Nucleus accumbens (tissue), 56 donors: ENCODE measurements at places on chromosomes 16 and 17.
A peak's percentile ranks its signal among the peaks of the same experiment; 100 is the strongest.

DNA sequence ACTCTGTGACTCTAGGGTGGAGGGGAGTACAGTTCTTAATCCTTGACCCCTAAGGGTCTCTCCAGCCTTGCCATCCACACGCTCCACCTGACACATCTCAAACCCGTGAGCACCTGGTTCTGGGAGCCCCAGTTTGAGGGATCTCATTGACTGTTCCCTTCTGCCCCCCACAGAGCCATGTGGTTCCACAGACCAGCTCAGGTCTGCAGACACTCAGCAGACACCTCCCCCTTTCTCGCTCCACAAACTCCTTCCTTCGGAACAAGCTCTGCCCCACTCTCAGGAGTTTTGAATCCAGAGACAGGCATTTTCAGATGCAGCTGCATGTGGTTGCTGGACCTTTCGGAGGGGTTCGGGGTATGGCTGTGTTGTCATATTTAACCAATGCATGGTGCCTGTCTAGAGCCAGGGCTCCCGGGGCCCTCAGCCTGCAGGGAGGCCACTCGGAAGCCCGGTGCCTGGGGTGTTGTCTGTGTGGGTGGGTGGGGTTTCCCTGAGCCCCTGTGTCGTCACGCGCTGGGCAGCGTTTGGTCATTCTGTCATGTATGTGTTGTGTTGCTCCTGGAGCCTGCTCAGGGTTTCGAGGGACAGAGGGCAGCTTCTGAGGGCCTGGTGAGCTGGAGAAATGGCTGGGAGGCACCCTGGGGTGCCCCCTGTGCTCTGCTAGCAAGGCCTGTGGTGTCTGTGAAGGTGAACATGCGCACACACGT, 99.2 kb upstream of the PLCG2 start:
- no peak for DNase-seq

DNA sequence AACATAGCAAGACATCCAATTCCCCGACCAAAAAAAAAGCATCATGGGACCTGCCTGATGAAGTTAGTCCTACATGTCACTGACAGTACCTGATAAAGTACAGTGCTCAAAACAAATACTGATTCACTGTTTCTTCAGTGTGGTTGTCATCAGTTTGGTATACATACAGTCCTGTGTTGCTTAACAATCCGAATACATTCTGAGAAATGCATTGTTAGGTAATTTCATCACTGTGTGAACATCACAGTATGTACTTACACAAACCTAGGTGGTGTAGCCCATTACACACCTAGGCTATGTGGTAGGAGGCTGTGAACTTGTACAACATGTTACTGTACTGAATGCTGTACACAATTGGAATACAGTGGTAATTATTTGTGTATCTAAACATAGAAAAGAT, 19.0 kb upstream of the FA2H start:
- DNase-seq: no peak

- DNase-seq: no peak
Observed at GRCh38 chr16:79997257-79997656, 396.7 kb upstream of the MAF start.

DNA sequence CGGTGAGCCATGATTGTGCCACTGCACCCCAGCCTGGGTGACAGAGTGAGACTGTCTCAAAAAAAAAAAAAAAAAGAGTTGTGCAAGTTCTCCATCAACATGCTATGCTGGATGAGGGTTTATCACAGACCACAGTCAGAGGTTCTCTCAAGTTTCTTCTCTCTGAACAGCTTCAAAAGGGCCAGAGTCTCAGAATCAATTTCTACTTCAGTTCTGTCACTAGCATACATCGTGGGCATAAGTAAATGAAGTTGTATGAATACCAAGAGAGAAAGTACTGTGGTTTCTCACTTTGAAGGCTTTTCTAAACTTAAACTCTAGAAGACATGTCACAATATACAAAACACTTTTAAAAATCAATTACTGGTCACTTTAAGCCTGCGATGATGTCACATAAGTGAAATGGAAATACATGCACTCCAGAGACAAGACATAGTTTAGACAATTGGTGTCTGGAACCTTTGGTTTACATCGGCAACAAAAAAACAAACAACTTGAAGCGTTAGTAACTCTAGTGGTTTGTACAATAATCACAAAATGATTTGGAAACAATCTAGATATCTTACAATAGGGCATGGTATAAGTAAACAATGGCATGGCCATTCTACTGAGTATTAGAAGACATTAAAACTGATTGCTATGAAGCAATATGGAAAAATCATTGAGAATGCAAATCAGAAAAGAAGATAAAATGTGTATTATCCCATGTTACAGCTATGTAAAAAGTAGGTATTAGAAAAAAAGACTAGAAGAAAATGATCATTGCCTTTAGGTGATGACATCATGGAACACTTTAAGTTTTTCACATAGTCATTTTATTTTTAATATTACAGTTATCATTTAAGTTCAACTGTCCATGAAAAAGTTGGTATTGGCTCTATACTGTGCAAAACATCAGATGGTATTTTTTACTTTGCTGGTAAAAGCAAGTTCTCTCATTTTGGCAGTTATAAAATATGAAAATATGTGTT, 232.3 kb downstream of the ZFHX3 start:
- no peak for DNase-seq

- no peak for DNase-seq
Observed at GRCh38 chr17:34895383-34895782, 65.9 kb downstream of the CCT6B start.

DNA sequence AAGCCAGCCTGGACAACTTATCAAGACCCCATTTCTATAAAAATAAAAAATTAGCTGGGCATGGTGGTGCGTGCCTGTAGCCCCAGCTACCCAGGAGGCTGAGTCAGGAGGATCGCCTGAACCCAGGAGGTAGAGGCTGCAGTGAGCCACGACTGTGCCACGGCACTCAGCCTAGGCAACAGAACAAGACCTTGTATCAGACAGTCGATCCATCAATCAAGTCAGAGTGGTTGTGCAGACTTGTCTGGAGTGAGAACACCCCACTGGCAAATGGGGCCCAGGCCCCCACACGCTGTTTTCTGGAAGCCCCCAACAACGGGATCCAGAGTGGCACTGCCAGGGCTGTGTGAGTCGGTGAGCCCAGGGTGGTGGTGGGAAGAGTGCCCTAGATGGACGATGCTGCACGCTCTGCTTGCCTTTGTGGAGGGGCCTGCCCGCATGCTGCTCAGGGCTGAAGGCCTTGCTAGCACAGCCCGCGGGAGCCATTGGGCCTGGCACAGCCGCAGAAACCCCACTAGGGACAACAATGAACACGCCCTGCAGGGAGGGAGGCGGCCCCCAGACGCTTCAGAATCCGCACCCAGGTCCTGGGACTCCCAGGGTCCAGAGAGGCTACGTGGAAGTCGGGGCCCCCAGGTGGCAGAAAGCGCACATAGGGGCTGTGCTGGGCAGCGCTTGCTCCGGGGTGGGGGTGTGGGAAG, 80.1 kb upstream of the GNG13 start:
- no peak for DNase-seq

- peak; percentile 26 for DNase-seq
Observed at GRCh38 chr17:42142371-42142896, 12.4 kb downstream of the RAB5C start.

DNA sequence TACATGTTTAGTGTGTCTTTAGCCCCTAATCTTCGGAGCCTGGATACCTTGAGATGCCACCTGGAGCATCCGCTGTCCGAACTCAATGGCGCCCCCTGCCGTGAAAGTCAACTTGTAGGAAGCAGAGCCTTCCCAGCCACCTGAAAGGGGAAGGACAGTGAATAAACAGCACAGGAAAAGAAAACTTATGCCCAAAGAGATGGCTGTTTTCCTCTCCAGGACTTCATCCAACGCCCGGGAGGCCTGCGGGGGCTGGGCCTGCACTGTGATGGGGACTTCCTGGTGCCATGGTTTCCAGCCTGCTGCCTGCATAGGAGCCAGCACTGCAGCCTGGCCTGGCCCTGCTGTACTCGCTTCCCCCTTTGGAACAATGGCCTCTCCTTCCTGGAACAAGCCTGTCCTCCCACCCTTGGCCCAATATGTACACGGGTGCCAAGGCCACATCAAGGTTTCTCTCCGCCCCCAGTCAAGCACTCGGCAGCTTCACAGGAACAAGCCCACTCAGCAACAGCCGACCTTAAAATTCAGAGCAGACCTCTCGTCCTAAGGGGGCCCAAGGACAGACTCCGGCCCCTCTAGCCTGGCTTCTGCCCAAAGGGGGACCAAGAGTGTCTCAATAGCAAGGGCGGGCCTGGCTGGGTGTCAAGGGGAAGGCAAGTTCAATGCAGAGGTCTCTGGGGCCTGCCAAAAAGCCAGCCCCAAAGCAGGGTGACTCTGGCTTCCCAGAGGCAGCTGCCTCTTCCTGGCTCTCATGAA, 4.5 kb upstream of the UNC13D start:
- DNase-seq: peak; percentile 56

DNA sequence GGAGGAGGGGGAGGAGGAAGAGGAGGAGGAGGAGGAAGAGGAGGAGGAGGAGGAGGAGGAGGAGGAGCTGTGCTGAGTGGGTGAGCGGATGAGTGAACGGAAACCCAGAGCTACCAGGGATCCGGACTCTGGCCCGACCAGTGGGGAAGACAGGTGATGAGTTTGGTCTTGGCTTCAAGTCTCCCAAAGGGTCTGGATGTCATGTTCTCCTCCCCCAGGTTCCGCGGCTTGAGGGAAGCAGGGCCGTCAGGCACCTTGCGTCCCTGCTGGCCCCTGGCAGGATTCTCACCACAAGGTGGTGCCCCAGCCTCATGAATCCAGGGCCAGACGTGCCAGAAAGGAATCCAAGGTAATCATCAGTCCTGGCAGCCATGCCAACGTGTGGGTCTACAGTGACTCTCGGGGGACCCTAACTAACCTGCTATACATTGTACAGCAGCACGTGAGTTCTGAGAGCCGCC, 13.5 kb upstream of the ABAT start:
- DNase-seq: no peak

- DNase-seq: peak; percentile 82
Observed at GRCh38 chr17:15490634-15491261, 23.3 kb upstream of the CDRT4 start.

GRCh38 chr16:11127610-11128195, 128.3 kb downstream of the SOCS1 start:
- no peak for DNase-seq

DNA sequence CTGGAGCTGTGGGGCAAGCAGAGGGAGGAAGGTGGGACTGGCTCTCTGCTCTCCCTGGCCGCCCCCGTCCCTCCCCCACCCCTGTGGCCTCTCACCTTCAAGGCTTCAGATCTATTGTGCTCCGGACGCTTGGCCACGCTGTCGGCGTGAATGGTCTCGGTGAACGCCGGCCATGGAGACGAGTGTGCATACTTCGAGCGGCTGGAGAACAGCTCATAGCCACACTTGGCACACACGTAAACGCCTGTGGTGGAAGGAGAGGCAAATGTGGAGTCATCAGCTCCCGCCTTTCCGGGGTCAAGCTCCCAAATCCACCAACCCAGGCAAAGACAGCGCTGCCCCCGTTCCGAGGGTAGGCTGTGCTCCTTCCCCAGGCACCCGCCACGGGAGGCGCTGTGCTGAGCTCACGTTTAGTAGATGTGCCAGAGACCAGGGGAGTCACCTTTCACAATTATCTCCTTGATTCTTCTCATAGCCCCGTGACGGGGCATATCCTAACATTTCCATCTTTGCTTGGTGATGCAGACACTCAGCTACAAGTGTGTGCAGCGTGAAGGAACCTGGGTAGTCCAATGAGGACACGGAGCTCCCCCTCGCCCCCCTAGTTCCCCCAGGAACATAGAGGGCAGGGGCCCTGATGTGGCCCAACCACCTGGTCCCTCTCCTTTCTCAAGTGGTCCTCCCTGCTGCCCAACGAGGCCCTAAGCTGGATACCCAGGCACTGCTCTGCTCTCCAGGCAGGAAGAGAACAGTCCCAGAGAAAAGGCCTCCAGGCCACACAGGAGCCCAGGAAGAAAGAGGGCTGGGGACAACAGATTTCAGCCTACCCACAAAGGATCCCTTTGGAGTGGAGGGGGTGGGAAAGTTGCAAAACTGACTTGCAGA, 1.6 kb downstream of the MSRB1 start:
- DNase-seq: no peak

DNA sequence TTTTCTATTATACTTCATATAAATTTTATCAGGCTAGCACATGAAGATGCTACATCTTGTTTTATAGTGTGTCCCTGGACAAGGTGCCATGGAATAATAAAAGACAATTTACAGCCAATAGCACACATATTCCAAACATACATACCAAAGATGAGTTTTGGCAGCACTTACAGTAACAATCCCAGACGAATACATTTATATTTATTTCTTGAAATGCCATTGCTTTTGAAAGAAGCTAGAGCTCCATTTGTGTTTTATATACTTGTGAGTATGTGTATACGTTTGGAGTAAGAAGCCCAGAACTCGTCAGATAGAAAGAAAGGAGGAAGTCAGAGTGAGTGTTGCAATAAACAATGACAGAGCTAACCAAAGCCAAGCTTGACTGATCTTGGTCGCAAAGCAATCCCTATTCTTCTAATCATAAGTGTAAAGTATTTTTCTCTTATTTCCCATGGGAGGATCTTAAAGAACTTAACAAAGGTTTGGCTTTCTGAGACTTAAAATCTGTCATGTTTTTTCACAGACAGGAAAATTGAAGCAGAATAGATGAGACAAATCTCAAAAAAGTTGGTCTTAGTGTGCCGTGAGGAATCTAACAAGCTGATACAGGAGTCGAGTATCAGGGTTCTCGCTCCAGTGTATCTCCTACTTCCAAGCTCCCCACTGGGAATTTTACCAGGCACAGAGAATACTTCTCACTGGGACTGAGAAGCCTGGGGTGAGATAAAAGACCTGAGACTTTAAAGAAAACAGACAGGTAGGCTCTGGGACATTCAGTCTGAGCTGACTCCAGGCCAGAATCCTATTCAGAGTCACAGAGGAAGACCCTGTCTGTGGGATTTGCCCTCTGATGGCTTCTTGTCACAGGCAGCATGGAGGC, 175.4 kb downstream of the AATF start:
- DNase-seq: no peak

GRCh38 chr16:89039756-89040155, 53.9 kb upstream of the ACSF3 start:
- DNase-seq: no peak

DNA sequence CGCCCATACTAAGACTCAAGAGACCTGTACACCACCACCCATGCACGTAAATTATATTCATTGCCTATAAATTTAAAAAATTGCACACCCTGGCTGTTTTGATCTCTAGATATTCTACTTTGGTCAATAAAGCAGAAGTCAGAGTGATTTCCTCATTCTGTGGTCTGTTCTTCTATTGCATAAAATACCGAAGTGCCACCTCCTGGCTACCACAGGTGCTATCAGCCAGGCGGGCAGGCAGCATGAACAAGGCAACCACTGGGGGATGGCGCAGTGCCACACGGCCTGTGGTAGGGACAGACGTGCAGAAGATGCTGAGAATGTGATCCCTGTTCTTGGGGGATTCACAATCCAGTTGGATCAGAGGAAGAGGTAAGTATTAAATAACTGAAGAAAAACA, 122.3 kb downstream of the CDK5R1 start:
- DNase-seq: no peak

DNA sequence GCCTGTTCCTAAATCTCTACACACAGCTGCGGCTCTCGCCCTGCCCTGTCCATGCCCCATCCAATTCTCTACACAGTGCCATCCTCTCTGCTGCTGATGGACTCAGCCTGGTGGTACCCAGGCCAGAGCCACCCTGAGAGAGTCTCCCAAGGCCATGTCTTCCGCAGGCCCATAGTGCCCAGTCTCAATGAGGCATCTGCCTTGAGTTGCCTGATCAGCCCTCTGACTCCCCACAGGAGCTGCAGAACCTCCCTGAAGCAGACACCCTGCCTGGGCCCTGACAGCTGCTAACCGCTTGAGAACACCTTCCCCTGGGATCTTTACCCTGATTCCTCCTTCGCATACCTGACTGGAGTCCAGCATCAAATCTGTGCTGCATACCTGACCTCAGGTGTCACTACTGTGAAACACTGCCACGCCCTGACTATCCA, 13.3 kb downstream of the TSPOAP1 start:
- no peak for DNase-seq

GRCh38 chr16:29663807-29664090, 702 bp downstream of the SPN start:
- no peak for DNase-seq
